ENCODE measurements at places on chromosomes 12 and 14. TPM values are rescaled to one million over a fixed set of nuclear protein-coding genes. Genes with fewer than 3 reads are reported as not detected.
A peak's percentile ranks its signal among the peaks of the same experiment; 100 is the strongest.

Gene CBX5
- 57.6 TPM for polyA plus RNA-seq

DNA sequence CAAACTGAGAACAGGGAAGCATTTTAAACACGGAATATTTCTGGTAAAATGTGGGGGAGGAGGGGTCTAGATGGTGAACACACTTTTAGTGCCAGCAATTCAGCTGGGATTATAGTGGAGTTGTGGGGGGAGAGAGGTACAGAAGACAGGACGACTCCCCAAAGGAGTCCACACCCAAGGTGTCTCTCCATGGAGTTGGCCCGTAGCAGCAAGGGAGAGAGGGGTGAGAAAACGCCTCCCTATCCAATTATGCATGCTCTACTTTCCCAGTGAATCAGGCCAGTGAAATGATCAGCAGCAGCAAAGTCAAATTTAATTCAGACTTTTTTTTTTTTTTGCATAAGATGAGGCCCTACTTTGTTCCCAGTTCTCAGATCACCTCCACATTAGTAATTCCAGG lies 38.6 kb downstream of the BTG1 start:
- DNase-seq, result no peak

GRCh38 chr12:116015525-116015924 lies 262.0 kb downstream of the MED13L start:
- peak; percentile 32 for DNase-seq

DNA sequence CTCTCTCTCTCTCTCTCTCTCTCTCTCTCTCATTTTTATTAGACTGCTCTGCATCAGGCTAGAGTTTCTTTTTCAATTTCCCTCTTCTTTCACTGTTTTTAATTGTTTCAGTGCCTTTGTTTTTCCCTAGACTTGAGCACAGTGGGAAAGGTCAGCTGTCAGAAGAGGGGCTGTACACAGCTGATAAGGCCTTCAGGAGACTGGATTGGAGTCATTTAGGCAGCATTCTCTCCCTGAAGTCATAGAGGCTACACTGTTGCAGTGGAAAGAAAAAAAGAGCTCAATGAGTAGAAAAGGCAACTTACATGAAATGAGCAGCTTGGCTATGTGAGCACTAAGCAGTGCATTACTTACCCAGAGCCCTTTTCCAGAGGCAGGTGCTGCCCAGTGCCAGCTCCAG lies 456.9 kb downstream of the NRXN3 start:
- DNase-seq, result no peak

Gene GPX2
- 0.30 TPM for polyA plus RNA-seq

- no peak for DNase-seq
These were observed 29.2 kb downstream of the SBNO1 start for GRCh38 chr12:123335490-123335889.
